Smooth muscle cell of the brain vasculature (primary cell): ENCODE measurements at places on chromosomes 1 and 21.

- no peak for DNase-seq
These were observed 137.1 kb upstream of the KLHDC7A start for GRCh38 chr1:18343581-18343980.

GRCh38 chr1:59029411-59030167 lies 245.7 kb upstream of the JUN start:
- no peak for DNase-seq

- no peak for DNase-seq
These were observed 185.0 kb downstream of the MIS18A start for GRCh38 chr21:32093646-32094462.

- DNase-seq = no peak
These were observed 35.6 kb downstream of the STUM start for GRCh38 chr1:226584164-226584563.

DNA sequence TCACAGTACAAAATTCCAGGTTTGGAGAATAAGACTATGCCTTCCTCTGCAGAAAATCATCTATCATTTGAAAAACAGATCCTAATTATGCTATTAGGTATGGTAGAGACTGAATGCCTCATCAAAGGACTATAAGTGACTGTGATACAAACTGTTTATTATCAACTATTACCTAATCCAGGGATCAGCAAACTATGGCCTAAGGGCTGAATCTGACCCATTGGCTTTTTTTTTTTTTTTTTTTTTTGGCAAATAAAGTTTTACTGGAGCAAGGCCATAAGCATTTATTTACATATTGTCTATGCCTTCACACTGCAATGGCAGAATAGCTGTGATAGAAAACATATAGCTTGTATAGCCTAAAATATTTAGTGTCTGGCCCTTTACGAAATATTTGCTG lies 4.7 kb upstream of the ASPM start:
- no peak for DNase-seq

- DNase-seq = no peak
These were observed 65.9 kb upstream of the DNAJC6 start for GRCh38 chr1:65243491-65243890.

DNA sequence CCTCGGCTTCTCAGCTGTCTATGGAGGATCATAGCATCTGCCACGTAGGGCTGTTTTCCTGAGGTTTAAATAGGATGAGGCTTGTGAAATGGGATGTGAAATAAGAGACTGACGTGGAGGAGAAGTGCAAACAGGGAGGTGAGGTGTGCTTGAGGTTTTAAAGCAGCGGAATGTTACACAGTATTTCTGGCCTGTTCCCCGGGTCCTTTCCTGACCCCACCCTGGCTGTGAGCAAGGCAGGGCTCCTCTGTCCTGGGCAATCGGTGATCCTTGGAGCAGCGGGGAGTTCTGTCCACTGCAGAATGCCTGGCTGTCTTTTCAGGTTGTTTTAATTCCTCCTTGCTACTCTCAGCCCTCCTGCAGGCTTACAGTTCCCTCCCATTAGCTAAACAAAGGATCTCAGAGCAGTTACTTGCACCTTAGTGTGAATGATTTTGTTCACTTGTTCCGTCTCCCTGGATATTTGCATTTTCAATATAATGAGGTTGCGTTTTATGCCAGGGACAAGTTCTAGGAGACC lies 38.6 kb downstream of the LHX4 start:
- no peak for DNase-seq

- DNase-seq = no peak
These were observed 3.2 kb downstream of the SERINC2 start for GRCh38 chr1:31416101-31416736.

DNA sequence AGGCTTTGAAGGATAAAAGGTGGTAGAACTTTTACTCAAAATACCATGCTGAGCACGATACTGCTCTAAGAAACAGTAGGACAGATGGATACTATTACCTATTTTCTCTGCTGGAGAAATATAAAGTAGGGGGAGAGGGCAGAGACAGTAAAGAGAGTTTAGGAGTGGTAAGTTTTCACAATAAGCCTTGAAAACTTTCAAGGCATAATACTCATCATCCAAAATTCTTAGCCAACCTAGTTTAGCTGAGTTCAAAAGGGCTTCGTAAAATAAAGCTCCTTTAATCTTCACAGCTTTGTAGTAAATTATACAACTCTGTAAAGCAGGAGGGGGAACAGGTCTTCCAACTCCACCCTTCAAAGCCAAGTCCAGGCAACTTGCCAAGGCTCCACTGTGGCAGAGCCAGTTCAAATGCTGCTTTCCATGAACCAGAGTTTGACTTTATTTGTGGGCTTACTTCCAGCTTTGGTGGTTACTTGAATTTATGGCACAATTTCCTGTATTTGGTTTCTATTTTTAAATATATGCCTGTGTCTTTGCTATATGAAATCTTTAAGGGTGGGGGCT lies 15.5 kb downstream of the TEX38 start:
- DNase-seq = no peak

- no peak for DNase-seq
These were observed 781.1 kb upstream of the ADGRL4 start for GRCh38 chr1:79787631-79788030.
